Naive thymus-derived CD8-positive, alpha-beta T cell (primary cell): ENCODE measurements at places on chromosomes 4 and X.

GRCh38 chrX:97867266-97867665, 983.6 kb downstream of the RPA4 start:
- no peak for DNase-seq

GRCh38 chr4:44186850-44187246, 261.8 kb downstream of the KCTD8 start:
- no peak for DNase-seq

DNA sequence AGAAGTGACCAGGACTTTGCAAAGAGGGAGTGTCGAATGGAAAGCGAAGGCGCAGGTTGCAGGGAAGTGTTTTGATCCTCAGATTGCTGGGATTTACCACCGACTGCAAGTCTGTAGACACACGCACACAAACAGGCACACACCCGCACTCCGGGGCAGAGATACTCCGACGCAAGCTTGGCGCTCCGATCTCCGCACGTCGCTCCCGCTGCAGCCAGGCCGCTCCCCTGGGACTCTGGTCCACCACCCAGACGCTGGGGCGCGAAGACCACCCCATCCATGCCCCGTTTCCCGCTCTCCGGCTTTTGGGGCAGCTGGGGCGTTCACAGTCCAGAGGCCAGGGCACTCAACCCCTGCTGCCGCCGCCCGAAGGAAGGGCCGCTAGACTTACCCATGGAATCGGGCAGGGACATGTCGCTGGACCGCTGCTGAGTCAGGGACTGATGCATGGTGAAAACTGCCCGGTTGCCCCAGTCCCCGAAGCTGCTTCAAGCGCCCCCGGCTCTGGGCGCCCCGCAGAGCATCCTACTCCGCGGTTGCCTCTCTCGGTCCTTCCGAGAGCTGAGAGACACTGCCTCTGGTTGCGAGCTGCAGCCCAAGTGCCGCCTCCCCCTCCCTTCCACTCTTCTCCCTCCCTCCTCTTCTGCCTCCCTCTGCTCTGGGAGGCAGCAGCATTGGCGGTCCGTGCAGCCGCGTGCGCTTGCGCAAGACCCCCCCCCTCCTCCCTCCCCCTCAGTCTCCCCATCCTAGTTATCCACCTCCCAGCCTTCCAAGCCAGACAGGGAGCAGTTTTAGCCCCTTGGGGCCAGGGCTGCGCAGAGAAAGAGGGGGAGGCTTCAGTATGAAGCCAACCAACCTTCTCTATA, at the start of gene TMEM255A:
TMEM255A (minus strand) TSS at position 601 of the 866 bp plus-strand sequence; CDS start at position 449, 152 bp downstream.
- DNase-seq: no peak

GRCh38 chr4:7307394-7308099, 115.2 kb downstream of the SORCS2 start:
- DNase-seq: no peak

DNA sequence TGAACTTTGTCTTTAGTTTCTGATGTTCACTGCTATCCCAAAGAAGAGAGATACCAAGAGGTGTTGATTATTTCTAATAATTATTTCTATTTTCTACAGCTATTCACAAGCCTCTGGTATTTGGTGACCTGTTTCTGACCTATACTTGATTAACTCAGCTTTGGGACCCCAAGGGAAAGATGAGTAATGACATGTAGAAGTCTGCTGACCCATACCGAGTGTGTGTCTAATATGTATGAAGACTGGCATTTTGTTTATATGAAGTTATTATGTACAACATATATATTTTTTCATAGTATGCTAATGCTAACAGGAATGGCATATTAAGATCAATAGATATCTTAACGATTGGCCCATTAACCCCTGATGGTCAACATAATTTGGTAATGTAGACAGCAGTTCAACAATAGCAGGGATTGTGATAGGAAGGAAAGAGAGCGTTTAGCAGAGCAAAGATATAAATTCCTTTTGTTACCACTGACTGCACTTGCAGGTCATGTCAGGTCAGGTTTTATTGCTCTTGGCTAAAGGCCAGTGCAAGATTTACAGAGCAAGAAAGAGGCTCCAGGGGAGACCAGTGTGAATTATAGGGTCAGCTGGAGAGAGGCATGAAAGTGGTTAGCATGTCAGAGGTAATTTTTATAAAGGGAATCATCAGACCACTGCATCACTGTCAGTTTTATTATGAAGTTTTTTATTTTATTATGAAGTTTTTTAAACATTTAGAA, 94.7 kb upstream of the DIPK2B start:
- no peak for DNase-seq

- DNase-seq: no peak
Observed at GRCh38 chr4:126396703-126397102, 1081.9 kb downstream of the FAT4 start.

DNA sequence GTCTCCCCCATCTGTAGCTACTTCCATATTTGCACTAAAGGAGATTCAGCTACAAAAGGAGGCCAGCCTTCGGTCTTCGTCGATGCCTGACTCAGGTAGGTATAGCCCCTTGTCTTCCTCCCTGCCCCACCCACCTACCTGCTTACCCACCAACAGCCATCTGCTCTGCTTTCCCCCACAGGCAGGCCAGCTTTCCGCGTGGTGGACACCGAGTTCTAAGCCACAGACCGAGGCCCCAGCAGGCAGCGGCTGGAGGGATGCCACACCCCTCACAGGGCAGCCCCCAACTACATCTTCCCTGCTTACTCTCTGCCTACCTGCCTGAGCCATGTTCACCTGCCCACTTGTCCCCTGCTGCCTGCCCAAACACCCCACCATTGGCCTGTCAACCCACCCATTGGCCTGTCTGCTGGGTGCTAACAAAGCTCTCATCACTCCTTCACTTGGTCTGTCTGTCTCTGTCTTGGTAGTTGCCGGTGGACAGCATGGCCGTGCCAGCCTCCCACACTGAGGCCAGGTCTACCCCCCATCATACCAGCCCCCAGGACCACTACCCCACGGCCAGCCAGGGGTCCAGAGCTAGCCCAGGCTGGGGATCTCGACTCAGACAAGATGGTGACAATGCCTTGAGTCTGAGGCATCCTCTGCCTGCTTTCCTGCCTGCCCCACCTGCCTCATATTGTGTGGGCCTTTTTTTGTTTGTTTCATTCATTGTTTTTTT, 4.1 kb upstream of the USP11 start:
- no peak for DNase-seq

GRCh38 chr4:156252358-156252921, 298.8 kb upstream of the CTSO start:
- no peak for DNase-seq

DNA sequence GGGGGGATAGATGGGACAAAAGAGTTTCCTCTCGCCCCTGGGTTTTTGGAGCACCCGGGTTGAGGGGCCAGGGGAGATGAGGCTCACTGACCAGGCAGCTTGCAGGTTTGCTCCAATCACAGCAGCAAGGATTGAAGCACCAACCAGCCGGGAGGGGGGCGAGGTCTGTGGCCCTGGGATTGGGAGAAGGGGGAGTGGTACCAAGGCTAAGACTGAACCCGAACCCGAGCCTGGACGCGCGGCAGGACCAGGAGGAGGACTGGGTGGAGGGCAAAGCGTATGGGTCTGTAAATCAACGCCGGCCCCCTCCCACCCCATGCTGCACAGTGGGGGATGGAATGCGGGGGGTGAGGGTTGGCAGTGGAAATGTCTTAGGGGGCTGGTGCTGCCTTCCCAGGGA, 3.5 kb downstream of the SOX3 start:
- DNase-seq: no peak

GRCh38 chr4:70703619-70704214, 15.4 kb downstream of the UTP3 start:
- DNase-seq: no peak

DNA sequence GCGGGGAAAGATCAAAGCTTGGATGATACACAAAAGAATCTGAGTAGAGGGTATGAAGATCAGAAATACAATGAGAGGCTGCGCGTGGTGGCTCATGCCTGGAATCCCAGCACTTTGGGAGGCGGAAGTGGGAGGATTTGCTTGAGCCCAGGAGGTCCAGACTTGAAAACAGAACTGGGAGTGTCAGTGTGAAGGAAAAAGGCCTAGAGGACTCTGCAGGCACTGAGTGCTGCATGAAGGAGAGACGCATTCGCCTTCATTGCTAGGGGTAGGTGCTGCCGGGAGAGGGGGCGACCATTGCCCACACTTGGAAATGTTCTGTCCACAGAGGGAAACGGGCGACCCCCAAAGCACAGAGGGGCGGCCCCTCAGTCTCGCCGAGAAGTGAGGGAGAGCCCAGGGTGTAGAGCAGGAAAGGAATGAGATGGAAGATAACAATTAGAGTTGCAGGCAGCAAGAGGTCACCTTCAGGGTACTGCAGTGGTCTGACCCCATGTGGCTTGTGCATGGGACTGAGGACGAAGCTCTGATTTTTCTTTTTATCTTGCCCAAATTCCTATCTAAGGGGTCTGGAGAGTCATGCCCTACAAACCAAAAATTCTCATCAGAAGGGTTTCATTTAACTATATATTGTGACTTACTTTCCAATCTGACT, 31.8 kb upstream of the ARSD start:
- no peak for DNase-seq

DNA sequence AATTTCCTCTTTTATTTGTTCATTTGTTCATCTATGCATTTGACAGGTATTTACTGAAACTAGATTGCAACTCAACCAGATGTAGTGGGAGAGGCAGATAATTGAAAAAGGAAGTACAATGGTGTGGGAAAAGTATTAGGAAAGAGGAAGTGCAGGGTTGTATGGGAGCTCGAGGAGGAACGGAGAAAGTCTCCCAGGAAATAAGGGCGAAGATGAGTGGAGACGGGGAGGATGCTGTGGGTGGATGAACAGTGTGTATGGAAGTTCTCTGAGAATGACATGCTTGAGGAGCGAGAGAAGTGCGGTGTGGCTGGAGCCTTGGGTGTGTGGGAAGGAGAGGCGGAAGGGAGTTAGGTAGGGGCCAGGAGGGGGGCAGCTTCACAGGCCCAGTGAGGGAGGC, 87.5 kb upstream of the DHX15 start:
- DNase-seq: no peak

- DNase-seq: no peak
Observed at GRCh38 chr4:138911909-138912703, 103.5 kb upstream of the NOCT start.

- no peak for DNase-seq
Observed at GRCh38 chr4:159014859-159015258, 88.0 kb upstream of the RAPGEF2 start.

GRCh38 chrX:97126020-97126419, 242.3 kb downstream of the RPA4 start:
- DNase-seq: no peak

GRCh38 chr4:119207051-119207450, 5.5 kb upstream of the USP53 start:
- DNase-seq: no peak

DNA sequence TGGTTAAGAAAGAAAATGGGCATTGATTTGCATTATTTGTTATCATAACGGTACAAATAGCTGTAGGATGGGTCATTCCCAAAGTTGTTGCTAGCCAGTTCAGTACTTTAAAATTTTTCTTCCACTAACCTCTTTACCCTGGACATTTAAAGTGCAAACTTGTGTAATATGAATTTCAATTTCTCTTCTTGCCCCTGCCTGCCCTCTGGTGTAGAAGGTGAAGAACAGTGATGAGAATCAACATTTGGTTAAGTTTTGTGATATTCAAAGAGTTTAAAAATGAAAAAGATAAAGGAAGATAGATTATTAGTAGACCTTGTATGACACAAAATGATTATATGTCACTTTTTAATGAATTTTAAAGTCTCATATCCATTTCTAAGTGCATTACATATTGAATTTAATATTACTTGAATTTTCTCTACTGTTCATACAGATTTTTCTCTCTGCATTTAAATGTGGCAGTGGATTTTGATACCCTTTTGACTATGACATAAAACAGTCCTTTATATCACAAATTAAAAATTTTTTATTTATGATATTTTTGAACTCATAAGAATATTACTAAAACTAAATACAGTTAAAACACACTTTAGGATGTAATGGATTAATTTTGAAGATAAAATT, 337.7 kb downstream of the BMPR1B start:
- DNase-seq: no peak

GRCh38 chr4:4755306-4755705, 104.2 kb upstream of the MSX1 start:
- no peak for DNase-seq

DNA sequence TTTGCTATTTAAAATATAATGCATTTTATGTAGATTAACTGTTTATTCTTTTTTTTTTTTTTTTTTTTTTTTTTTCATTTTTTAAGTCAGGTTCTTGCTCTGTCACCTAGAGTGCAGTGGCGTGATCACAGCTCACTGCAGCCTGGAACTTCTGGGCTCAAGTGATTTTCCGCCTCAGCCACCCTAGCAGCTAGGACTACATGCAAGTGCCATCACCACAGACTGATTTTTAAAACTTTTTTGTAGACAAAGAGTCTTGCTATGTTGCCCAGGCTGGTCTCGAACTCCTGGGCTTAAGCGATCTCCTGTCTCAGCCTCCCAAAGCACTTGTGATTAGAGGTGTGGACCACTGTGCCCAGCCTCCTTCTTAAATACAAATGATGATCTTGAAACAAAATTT, 159.9 kb downstream of the CAMK2D start:
- DNase-seq: no peak

DNA sequence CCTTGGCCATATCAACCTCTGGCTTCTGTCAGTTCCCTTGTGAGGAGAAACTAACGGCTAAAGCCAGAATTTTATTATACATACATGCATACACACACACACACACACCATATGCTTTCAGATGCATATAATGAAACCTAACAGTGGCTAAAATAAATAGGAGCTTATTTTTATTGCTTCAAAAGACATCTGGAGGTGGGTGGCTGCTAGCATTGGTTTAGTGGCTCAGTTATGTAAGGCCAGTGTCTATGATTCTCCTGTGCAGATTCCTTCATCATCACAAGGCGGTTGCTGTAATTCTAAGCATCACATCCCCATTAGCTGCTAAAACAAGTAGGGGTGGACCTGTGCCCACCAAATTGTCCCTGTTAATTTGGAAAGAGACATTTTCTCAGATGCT, 110.8 kb downstream of the MAPK10 start:
- DNase-seq: no peak

GRCh38 chr4:160864253-160864652, 1299.5 kb downstream of the FSTL5 start:
- DNase-seq: no peak

- DNase-seq: no peak
Observed at GRCh38 chrX:17774053-17774452, 36.8 kb downstream of the SCML1 start.

- no peak for DNase-seq
Observed at GRCh38 chrX:456551-457291, 70.0 kb upstream of the PPP2R3B start.

- DNase-seq: no peak
Observed at GRCh38 chr4:71558248-71558647, 219.4 kb downstream of the SLC4A4 start.

- no peak for DNase-seq
Observed at GRCh38 chrX:2572740-2573139, 72.0 kb upstream of the DHRSX start.

DNA sequence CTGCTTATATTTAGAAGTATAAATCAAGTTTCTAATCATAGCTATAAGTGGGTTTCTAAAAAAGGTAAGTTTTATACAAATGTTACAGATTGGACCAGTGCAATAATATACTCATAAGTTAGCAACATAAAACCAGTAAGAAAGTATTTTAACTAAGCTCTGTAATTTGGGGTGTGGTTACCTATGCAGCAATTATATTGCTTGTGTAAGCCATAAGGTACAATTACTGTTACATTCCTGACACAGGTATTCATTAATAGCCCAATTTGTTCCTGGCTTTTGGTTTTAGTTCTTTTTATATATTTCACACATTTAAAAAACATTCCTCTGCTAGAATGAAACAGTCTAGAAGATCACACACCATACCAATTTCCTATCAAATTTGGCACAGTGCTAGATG, 115.1 kb downstream of the FRYL start:
- no peak for DNase-seq

GRCh38 chr4:2009651-2010233, 968 bp upstream of the NELFA start:
- peak; percentile 58 for DNase-seq
